ENCODE measurements at places on chromosomes 7 and 10. TPM values are rescaled to one million over a fixed set of nuclear protein-coding genes. Genes with fewer than 3 reads are reported as not detected.
A peak's percentile ranks its signal among the peaks of the same experiment; 100 is the strongest.

- DNase-seq: no peak
Observed at GRCh38 chr10:94578790-94579189, 33.2 kb downstream of the HELLS start.

- no peak for DNase-seq
Observed at GRCh38 chr10:91549262-91549661, 83.6 kb downstream of the PPP1R3C start.

Gene MRPS24
- total RNA-seq: 167 TPM

DNA sequence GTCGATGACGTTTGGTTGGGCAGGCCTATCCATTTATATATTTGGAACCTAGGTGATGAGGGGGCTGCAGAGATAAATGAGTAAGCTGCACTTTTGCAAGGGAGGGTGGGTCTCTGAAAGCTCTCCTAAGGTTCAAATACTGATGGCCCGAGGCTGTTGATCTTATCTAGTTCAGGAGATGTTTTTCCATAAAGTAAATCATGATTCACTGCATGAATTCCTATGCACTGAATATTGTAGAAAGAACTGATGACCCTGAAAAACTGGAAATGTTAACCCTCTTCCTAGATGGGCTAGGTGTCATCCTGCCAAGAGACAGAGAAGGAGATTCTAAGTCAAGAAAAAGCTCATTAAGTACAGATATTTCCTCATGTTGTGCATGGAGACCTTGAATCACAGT is 459.9 kb downstream of the PLXNA4 start:
- no peak for DNase-seq

DNA sequence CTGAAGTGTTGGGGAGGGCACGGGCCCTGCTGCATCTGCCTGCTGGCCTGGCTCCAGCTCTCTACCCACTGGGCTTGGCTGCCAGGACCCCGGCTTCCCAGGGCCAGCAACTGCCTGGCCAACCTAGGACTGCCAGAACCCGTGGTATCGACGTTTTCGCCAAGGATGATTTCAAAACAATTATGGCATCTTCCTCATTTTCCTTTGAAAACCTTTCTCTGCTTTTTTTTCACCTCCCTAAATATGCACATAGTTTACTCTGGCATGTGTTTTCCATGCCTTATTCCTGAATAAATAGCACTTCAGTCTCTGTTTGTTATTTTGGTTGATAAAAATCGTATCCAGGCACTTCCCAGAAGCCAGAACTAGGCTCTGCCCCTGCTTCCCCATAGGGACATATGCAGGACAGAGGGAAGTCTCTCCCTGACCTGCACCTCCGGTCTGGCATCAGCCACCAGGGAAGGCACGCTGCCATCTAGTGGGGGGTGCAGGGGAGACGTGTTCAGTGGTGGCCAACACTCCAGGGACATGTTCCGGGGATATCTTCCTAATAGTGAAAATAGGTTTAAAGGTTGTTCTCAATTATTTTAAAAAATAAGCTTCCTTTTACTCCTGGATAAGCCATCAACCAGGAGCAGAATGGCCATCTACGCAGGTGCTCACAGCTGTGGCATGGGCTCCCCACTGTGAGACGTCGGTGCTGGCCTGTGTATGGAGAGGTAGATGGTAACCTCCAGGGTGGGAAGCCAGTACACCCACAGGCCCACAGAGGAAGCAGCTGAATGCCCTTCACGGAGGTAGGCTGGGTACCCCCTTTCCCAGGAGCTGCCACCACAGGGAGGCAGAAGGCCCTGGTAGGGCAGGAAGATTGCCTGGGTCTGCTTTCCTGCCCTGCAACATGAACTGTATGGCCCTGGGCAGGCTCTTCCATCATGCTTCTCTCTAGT is 30.7 kb upstream of the ANTXRL start:
- peak; percentile 78 for DNase-seq

DNA sequence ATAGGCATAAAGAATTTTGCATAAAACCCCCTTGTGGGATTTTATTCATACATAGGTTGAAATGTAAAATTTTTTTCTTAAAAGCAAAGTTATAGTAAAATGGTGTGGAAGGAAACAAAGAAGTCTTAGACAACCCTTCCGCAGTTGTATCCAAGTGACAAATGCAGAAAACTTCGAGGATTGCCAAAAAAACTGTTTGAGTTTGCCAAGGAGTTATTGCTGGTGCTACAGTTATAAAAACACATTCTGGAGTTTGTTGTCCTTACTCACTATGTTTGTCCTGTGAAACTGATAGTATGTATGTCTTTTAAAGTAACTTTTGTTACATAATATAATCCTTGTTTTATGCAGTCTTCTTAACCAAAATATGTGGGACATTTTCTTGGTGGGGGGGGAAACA is 120.3 kb downstream of the FOXP2 start:
- DNase-seq: no peak

- DNase-seq: no peak
Observed at GRCh38 chr10:16777473-16778370, 39.5 kb downstream of the RSU1 start.

Gene SRRM3
- 6.1 TPM for total RNA-seq

DNA sequence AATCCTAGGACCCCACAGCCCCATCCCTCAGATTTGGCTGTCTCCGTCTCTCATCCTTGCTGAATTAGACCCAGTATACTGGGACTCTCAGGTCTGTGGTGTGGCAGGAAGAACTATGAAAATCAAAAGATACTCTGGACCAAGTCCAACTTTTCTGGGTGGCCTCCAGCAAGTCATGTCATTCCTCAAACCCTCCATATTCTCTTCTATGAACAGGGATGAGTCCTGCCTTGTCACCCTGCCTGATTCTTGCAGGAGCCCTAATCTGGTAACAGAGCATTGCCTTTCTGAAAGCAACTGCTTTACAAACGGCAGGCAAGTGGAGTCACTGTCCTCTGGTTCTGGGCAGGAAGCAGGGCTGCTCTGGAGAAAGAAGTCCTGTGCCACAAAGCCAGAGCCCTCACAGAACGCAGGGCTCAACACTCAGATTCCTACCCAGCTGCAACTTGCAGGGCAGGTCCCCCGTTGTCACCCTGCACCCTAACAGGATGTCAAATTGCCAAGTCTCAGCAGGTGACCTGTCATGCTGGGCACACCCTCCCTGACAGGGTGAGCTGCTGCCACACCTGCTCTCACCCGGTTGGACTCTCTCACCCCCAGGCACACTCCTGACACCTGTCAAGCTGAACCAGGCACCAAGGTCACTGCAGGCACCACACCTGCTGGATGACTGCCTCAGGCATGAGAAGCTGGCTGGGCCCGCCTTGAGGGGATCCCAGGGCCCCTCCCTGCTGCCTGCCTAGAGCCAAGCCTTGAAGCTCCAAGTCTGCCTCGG is 227.7 kb downstream of the KCNMA1 start:
- DNase-seq: no peak

GRCh38 chr10:3813267-3813666 is 28.3 kb upstream of the KLF6 start:
- DNase-seq: no peak

DNA sequence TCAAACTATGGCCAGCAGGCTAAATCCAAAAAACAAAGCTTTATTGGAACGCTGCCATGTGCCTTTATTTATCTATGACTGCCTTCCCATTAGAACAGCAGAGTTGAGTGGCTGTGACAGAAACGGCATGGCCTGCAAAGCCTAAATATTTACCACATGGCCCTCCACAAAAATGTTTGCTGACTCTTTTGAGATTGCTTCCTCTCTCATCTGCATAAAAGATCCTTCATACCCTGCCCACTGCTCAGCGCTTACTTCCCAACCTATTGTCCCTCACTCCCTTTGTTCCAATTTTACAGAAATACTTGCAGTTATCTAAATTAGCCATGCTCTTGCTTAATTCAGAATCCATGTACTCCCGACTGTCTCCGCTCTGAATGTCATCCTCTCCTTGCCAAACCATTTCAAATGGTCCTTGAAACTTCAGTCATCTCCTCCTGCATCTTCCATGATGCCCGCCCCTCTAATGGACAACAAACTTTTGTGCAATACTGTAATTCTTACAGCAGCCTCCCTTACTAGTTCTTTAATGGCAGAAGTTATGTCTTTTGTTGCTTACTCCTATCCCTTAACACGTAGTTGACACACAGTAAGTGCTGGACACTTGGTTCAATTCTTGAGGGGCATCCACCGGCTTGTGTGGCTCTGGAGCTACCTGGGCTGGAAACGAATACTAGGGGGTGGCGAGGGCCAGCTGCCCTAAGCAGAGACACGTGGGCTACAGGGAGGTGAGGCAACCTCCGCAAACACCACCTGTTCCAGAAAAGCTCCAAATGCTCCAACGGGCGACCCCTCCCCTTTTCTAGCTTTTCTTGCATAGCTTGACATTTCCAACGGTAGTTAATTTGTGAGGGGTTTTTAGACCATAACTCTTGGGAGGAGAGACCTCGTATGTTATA is 832 bp downstream of the XRCC2 start:
- DNase-seq: no peak

Gene C7orf57
- total RNA-seq: not detected

Gene CHRM2
- 76.2 TPM for total RNA-seq

GRCh38 chr7:47143339-47143738 is 438.6 kb downstream of the TNS3 start:
- DNase-seq: no peak

DNA sequence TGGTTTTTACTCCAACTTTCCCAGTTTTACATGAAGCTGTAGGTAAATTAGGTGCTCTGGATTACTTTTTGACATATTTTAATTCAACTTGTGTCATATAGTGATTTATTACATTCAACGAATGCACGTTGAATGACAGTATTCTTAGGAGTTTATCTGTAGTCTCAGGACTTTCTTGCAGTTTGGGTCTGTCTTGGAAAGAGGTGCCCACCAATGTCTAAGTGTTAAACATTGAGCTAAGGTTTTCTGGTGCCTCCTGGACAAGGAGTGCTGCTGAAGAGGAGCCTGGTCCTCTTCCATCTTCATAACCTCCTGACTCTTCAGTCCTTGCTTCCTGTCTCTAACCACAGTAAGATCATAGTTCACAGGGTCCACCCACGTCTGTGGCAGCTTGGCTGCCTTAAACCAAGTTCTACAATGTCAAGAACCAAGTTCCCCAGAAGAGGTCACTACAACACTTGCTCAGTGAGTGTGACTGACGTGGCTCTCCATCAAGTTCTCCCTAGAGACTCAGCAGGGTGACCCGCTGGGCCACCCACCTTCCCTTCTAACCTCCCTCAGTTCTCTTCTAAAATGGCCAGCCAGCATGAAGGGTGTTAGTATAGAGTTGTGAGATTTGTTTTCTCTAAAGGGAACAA is 6.1 kb downstream of the NPY start:
- no peak for DNase-seq

- DNase-seq: no peak
Observed at GRCh38 chr10:133292919-133293809, 15.5 kb downstream of the TUBGCP2 start.

Gene PDK4
- total RNA-seq: 325 TPM

GRCh38 chr7:139629392-139630082 is 106.1 kb downstream of the CLEC2L start:
- no peak for DNase-seq

Gene GIMAP8
- 11.0 TPM for total RNA-seq

DNA sequence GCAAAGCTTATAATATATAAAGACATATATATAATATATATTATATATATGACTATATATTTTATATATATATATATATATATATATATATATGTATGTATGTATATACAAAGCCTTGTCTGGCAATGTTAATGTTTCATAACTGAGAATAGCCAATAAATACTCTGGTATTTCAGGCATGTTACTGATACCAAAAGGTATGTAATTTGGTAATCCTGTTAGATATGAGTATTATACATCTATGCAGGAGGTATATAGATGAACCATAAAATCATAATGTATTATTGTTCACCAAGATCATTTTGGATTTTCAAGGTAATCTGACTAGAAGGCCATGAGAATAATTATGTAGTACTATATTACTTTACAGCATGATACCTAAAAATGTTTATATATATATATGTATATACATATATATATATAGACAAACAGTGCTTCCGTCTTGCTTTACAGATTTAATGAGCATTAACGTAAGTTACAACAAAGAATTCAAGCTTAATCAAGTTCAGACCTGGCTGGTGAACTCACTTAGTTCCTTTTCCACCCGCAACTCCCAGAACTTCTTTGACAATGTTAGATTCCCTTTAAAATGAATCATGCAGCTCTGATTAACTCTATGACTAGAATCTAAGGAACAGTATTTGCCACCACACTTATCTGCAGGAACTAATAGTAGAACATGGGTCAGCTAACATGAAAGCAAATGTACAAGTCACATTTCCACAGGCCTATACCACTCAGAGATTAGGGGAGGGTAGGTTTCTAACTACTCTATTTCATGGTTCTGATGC is 82.7 kb downstream of the SLC25A13 start:
- no peak for DNase-seq

DNA sequence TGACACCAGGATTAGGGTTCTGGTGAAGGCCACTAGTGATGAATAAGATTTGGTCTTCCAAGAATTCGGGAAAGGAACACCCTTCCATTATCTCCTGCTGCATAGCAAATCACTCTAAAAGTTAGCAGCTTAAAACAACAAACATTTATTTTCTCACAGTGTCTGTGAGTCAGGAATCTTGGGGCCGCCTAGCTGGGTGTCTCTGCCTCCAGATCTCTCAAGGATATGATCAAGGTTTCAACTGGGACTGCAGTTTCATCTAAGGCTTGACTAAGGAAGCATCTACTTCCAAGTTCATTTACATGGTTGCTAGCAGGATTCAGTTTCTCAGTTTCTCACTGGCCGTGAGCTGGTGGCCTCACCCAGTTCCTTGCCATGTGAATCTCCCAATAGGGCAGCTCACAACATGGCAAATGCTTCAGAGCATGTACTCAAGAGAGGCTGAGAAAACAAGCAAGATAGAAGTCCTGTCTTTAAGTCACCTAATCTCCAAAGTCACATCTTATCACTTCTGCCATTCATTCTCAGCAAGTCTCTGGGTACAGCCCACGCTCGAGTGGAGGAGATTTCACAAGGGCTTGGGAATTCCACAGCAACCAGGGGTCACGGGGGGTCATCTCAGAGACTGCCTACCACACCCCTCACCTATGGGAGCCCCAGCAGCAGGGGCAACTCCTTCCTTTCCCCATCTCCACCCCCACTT is 26.8 kb downstream of the TLX1 start:
- DNase-seq: no peak

DNA sequence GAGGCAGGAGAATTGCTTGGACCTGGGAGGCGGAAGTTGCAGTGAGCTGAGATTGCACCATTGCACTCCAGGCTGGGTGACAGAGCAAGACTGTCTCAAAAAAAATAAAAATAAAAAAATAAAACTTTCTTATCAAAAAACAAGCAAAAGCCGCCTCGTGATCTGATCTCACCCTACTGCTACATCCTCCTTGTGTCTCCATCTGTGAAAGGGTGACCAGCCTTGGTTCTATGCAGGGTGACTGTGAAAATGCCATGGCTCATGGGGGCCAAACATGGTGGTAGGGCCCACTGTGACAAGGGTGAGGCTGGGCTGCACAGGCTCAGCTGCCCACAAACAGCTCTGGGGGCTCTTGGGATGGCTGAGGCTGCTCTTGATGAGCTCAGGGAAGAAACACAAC is 968 bp upstream of the OPN4 start:
- no peak for DNase-seq

DNA sequence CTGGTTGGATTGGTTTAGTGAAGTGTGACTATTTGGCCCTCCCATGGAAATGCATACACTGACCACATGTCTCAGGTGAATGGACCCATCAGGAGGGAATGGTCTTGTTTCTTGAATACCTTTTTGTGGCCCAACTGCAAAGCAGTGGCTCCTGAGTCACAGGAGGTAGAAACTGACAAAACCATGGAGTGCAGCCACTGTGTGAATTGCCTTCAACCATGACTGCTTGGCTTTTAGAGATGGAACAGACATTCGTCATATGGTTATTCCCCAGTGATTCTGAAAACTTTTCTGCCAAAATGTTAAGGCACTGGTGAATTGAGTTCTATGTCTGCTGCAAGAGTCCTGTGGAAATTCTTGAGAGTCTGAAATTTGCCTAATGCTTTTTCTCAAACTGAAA is 64.7 kb downstream of the CDK14 start:
- DNase-seq: no peak

- DNase-seq: no peak
Observed at GRCh38 chr7:47093320-47094234, 488.3 kb downstream of the TNS3 start.

Data from left ventricle myocardium inferior (tissue), 1 donor.